ENCODE measurements at places on chromosomes 7 and 10.

DNA sequence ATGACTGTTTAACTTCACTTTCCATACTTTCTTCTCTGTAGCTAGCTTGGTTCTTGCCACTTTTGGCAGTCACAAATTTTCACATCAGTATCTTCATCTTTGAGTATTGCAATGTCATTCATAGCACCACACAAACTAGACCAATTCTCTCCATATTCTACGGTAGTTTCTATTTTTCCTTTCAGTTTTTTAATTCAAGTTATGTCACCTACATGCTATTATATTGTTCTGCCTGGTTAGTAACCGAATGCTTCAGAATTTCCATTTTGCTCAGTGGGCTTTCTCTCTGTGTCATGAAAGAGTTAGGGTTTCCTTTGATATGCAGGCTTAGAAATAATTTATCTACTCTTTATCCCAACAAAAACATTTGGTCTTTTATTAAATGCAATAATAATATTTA, 896.5 kb downstream of the GATA3 start:
- no peak for DNase-seq

- DNase-seq, result no peak
Measured at GRCh38 chr7:157541295-157542067, 204.7 kb downstream of the DNAJB6 start.

GRCh38 chr7:156503196-156503595, 137.4 kb upstream of the RNF32 start:
- DNase-seq, result no peak

DNA sequence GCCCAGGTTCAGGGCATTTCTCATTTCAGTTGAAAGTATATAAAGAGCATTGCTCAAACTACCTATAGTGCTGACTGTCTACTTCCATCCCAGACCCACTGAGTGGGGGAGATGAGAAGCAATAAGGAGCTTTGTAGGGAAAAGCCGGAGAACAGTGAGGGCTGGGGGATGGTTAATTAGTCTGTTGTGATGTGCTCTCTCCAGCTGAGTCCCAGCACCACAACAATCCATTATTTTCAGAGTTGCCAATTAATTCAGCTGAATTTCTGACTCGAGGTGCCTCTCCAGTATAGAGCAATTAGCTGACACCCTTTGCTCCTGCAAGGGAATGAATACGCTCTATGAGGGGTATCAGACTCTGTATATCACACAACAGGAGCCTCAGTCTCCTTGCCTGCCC, 1118.6 kb downstream of the SORCS3 start:
- no peak for DNase-seq

DNA sequence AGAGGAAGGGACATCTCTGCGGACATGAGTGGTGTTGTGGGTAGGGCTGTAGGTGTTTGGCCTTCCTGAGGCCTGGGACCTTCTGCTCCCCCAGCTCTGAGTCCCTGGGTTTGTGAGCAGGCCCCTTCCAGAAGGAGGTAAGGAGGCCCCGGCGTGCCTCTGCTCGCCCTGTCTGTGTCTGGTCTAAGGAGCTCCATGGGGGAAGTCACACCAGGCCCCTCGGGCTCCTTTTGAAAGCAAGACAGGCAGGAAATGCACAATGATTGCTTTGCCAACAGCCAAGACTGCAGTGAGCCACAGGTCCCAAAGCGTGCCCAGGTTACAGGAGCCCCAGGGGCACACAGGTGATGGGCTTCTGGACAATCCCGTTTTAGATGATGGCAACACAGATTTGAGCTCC, 89.5 kb downstream of the FAM53B start:
- no peak for DNase-seq

DNA sequence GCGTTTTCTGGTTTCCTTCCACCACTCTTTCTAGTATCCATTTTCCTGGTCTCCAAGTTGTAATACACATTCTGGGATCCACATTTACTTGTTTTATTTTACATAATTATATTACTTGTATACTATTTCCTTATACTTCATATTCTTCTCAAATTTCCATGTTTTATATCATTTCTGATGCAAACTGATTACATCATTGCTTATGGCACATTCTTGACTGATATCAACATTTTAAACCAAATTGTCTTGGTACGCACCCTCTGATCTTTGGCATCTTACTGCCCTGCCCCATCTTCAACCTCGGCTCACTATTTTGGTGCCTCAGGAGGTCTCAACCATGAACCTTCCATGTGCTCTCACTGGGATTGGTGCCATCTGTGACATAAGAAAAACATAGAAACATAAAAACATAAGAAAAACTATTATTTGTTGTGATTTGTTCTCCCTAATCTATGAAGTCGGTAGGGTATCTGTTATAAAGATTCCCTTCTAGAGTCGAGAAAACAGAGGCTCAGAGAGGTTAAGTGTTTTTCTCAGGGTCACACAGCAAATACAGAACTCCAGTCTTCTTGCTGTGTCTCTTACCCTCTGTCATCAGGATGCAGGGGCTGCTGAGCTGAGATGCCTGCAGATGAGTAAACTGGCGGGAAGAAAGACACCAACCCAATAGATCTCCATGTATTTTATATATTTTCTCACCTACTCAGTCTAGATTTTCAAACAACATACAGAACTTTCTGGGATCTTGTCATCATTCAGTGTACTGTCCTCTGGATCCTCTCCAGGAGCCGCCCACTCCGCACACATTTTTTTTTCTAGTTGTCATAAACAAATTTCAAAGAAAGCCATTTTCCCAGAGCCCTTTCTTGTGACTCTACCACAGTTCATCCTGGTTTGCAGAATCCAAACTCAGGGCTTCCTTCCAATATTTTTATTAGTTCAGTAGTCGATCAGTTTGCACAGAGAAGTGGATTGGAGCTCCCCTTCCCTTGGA, 79.5 kb downstream of the PARP12 start:
- no peak for DNase-seq

DNA sequence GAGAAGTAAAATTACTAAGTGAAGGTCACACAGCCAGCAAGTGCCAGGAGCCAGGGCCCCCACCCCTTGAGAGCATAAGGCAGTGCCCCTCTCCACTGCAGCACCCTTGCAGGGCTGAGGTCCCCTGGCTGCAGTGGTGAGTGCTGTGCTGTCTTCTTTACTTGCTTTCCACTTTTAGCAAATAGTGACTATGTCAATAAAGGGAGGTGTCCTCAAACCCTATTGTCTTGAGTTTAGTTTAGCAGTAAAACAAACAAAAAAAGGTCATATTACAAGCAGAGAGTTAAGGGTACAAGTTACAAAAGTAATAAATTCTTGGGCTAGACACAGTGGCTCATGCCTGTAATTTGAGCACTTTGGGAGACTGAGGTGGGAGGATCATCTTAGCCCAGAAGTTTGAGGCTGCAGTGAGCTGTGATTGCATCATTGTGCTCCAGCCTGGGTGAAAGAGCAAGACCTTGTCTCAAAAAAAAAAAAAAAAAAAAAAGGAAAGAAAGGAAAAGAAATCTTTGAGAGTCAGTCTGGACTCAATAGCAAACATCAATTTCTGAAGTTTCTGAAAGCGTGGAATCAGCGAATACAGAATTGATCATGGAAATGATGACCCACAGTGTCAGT, 39.0 kb upstream of the KIF5B start:
- peak; percentile 7 for DNase-seq

DNA sequence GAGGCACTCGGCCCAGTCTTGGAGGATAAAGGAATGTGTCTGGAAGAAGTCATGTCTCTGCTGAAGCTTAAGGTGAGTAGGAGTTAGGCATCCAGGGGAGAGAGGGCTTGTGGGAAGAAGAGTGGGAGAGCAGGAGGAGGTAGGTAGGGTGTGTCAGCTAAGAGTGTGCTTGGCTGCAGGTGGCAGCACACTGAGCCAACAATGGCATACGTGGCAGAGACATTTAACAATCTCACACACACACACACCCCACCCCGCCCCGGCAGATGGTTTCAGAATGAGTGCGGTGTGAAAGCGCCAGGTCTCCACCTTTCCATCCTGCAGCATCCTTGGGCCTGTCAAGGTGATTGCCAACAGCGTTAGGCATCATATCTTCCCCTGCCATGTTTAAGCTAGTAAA, 11.2 kb upstream of the ARPC1A start:
- no peak for DNase-seq

- no peak for DNase-seq
Measured at GRCh38 chr10:113920875-113921274, 66.4 kb downstream of the NHLRC2 start.

DNA sequence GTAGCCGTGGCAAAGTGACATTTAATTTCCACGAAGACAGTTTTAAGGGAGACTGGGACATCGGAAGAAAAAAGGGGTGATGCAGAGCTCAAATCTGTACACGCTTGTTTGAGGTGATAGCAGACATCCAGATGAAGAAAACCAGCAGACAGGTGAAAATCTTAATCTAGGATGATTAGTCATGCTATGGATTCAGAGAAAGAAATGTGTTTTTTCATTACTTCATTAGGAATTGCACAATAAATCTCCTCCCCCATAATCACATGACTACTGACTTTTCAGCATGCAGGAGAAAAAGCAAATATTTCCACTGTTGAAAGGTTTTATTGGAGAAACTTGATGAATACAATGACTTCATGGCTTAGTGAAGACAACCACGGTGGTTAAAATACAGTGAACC, 2.5 kb downstream of the NUDT5 start:
- DNase-seq, result no peak

DNA sequence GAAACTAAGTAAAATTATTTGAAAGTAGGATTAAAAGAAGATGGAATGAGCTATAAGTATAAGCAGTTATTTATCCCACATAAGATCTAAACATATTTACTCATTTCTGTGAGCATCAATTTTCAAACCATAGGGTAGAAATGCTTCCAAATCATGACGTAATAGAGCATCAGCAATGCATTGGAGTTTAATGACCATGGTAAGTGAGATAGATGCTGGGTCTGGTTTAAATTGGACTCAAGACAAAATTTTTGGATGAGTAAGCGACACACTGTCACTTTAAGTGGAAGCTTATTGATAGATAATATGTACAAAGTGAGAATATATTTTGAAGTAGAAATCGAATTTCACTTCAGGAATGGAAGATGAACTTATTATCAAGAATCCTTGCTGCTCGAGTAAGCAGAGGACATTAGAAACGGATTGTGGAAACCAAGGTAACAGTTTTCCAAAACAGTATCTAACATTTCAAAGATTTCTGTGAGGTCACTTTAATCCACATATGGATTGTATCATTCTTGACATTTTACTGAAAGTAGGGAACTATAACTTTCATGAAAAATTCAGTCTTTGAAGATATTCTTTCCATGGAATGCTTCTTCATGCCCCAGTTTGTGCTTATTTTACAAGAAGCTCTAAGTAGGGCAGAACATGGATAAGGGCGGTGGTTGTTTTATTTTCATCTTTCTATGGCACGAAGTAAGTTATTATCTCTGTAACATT, 85.8 kb downstream of the AGMO start:
- no peak for DNase-seq

- DNase-seq, result no peak
Measured at GRCh38 chr10:63042256-63042655, 90.9 kb upstream of the NRBF2 start.

GRCh38 chr10:101566333-101567164, 21.5 kb downstream of the POLL start:
- no peak for DNase-seq

DNA sequence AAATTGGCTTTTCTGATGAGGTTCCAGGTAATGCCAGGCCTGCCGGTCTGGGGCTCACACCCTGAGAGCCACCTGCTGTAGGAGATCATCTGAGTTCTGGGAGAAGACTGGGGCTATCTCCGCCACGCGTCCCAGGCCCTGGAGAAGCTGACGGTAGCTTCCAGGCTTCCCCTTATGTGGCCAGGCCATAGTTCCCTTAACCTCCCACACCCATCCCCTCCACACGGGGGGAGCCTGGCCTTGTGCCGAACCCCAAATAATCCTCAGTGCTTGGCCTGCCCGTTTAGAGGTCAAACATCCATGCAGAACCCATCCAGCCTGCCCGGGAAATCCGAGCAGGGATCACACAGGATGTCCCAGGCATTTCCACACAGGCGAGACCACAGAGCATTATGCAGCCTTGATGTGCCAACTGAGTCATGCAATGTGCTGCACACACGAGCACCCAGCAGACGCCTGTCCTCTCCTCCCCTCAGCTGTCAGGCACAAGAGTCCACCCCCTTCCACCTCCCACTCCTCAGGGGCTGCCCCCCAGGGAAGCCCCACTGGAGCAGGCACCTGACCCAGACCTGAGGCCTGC, 176.2 kb downstream of the PRKAG2 start:
- no peak for DNase-seq

GRCh38 chr10:124719213-124719851, 24.8 kb downstream of the FAM53B start:
- DNase-seq, result no peak

- DNase-seq, result no peak
Measured at GRCh38 chr10:61642676-61643075, 20.1 kb upstream of the CABCOCO1 start.

DNA sequence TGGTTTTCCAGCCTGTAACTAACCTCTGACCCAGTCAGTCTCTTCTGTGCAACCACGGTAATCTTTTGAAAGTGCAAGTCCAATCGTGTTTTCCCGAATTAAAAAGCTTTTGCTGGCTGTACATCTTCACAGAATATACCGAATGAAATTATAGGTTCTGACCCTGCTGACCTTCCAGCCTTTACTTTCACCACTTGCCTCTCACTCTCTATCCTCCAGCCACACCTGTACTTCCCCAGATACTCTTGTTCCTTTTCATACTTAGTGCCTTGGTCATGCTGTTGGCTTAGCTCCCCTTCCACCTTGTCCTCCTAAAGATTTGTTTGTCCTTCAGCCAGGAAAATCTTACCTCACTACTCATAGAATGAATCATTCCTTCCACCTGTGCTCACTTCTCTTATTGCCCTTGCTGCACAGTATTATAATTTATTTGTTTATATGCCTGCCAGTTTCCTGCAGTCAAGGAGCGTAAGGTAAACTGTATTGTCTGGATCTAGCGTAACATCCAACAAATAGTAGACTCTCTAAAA, 2.3 kb upstream of the PNPLA8 start:
- DNase-seq, result peak; percentile 12

DNA sequence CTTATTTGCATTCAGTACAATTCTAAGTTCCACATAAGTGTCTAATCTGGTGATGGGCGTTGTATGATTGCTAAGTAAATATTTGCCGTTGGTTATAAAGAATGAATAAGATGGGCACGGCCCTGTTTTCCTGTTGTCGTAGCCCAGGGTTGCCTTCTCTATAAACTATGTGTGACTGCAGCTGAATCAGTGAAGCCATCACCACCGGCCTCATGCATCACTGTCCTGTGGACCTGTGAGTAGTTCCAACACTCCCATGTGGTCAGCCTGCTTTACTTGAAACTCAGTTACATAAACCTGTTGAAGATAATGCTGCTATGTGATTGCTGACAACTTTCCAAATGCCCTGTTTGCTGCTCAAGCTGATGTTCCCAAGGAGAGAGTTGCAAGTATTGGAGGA, 21.6 kb upstream of the KLF6 start:
- no peak for DNase-seq

DNA sequence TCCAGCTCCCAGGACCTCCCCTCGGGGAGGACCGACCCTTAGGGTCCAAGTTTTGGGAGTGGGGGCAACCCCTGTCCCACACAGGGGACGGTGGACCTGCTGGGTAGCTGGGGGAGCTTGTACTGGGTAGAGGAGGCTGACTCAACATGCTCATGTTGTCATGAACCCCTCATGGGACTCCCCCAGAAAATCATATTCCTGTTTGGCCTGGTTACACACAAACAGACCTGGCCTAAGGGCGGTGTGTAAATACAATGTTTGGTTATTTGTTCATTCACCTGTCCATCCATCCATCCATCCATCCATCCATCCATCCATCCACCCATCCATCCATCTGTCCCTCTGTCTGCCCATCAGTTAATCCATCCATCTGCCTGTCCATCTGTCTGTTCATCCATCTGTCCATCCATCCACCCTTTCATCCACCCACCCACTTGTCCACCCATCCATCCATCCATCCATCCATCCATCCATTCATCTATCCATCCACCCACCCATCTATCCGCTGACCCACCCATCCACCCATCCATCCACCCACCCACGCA, 92.9 kb downstream of the DNAJB6 start:
- no peak for DNase-seq
